ENCODE measurements at places on chromosomes 7 and 10.

- DNase-seq, result no peak
Observed at GRCh38 chr7:80129785-80130184, 4.8 kb upstream of the GNAI1 start.

DNA sequence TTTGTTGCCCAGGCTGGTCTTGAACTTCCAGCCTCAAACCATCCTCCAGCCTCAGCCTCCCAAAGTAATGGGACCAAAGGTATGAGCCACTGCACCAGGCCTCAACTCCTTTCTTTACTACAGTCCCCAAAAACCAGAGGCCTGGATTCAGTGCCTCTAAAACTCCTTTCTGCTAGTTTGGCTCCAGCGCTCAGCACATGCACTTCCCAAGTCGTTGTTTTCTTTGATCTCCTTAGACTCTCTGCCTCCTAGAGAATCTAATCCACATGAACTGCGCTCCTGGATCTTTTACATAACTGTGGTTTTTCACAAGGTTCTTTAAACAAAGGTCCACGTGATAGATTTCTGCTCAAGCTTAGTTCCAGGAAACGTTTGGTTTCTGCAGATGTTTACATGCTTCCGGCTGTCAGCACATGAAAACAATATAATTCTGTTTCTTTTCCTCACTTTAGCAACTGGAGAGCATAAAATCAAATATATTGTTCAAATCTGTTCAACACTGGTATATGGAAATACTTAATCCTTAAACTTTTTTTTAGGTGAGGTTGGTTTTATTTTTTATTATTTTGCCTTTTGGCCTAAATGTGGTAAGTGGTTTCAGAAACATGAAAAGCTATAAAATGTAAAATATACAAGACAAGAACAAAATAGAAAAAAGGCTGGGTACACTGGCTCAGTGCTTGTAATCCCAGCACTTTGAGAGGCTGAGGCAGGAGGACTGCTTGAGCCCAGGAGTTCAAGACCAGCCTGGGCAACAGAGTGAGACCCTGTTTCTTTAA is 270.5 kb upstream of the MKLN1 start:
- DNase-seq, result no peak

GRCh38 chr10:14603534-14604102 is 171.1 kb downstream of the FAM107B start:
- no peak for DNase-seq

DNA sequence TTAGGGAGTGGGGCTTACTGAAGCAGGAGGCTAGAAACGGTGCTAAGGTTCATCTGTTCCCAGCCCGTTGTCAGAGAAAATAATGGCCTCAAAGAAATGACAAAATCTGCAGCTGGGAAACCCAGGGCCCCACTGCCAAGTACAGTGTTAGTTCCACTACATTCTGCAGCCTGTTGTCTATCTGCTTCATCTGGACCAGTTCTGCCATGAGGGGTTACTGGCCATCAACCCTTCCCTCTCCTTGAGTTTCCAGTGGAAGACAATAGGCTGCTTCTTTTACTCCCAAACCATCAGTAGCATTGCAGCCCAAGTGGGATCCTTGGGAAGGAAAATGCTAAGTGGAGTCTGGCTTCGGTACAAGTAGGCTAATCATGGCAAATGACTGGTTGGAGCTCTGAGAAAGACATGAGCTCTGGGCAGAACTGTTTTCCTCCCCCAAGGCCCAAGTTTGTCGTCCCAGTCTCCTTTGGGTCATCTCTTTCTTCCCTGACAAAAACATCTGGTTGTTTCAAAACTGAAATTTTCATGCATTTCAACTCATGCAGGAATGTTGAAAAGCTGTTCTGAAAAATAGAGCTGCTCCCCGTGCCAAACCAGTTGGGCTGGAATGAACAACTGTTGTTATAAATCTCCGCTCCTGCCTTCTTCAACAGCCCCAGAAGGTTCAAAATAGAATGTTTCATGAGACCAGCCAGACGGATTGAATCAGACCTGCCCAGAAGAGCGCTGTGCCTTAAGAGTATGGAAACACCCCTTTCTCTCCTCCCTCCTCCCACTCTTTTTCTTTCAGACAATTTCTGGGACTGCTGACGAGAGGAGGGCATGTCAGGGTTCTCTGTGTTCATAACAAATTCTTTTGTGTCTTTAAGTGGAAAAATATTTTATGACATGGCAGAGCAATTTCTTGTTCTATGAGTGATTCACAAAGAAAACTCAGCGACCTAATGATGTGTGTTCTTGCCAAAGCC is 116.6 kb downstream of the RAB18 start:
- DNase-seq, result no peak

DNA sequence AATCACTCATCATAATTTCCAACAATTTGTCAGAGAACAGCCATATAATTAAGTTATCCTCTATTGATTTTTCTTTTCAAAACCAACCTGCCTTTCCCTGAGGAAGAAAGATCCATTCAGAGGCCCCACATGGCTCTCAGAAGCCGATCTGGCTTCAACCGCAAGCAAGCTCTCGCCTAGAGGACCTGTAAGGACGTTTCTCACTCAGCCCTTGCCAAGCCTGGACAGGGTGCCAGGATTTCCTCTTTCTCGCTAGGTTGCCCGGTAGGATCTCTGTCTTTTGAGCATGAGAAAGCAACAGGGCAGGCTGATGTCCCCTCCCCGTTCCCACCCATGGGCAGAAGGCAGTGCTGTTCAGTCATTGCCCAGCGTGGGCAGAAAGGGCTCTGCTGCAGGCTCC is 13.0 kb downstream of the AIFM2 start:
- DNase-seq, result no peak

DNA sequence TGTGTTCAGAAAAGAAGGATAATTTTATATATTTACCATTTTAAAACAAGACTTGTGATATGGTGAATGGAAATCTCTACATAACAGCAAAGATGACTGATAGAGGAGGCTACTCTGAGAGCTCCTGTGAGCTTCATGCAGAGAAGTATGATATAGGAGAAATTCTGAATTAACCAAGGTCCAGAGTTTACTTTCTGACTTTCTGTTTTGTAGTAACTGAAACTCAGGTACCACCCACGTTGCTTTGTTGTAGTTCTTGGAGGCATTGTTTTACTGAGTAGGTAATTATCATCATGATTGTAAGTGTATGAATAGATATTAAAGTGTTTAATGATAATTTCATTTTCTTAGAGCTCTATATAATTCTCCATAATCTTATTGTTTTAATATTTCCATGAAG is 18.0 kb upstream of the SFR1 start:
- no peak for DNase-seq

DNA sequence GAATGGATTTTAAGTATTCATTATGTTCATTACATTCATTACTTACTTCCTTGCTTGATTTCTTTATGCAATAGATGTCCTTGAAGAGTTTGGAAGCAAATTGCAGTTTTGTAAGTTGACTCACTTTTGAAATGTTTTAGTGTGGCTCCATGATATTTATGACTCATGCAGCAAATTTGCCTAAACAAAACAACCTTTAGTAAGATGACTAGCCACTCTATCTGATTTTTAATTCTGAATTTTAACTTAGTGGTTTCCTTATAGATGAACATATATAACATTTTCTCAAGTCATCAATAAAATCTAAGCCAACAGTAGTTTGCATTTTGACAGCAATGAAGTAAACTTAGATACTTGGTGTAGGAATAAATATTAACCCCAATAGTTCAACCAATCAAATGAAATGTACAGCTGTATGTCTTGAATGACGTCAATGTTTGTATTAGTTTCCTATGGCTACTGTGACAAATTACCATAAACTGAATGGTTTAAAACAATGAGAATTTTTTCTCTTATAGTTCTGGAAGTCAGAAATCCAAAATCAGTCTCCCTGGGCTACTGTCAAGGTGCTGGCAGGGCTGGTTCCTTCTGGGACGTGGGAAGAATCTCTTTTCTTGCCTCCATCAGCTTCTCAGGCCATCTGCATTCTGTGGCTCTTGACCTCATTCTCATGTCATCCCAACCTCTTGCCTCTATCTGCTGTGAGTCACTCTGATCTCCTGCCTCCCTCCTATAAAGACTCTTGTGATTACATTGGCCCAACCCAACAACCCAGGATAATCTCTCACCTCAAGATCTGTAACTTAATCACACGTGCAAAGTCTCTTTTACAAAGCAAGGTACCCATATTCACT is 73.4 kb downstream of the AHR start:
- DNase-seq, result no peak

Measured in right lobe of liver (tissue), 6 donors.